ENCODE measurements at places on chromosomes 3 and 15. TPM values are rescaled to one million over a fixed set of nuclear protein-coding genes. Genes with fewer than 3 reads are reported as not detected.

GRCh38 chr3:18024715-18025114 is 282.3 kb upstream of the TBC1D5 start:
- no peak for DNase-seq

DNA sequence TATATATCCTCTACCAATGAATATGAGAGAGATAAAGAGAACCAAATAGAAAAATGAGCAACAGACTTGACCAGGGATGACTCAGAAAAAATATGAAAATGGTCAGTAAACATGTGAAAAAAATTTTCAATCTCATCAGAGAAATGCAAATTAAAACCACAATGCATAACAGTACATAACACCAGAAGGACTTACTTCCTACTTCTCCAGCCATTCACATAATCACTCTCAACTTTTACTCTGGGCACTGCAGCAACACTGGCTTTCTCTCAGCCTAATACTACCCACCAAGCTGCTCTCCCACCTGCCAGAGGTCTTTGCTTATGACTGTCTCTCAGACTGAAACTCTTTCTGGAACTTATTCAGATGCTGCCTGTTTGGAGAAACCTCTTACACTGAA is 49.4 kb downstream of the DPH6 start:
- no peak for DNase-seq

GRCh38 chr3:44880284-44880683 is 5.9 kb downstream of the TGM4 start:
- DNase-seq, result no peak

DNA sequence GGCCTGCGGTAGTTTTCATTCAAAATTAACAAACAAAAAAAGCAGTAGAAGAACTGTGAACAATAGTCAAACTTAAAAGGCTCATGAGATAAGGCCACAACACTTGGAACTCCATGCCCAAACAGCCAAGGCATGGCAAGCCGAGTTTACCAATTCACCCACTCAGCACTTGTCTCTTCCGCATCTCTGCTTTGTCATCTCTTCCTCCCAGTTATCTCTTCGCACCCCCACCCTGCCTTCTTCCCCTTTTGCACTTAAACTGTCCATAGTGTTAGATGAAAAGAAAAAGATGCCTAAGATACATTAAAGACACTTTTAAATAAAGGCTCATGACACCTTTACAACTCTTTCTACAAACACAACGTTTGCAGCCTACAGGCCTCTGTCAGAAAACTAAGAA is 11.1 kb downstream of the TLE3 start:
- no peak for DNase-seq

DNA sequence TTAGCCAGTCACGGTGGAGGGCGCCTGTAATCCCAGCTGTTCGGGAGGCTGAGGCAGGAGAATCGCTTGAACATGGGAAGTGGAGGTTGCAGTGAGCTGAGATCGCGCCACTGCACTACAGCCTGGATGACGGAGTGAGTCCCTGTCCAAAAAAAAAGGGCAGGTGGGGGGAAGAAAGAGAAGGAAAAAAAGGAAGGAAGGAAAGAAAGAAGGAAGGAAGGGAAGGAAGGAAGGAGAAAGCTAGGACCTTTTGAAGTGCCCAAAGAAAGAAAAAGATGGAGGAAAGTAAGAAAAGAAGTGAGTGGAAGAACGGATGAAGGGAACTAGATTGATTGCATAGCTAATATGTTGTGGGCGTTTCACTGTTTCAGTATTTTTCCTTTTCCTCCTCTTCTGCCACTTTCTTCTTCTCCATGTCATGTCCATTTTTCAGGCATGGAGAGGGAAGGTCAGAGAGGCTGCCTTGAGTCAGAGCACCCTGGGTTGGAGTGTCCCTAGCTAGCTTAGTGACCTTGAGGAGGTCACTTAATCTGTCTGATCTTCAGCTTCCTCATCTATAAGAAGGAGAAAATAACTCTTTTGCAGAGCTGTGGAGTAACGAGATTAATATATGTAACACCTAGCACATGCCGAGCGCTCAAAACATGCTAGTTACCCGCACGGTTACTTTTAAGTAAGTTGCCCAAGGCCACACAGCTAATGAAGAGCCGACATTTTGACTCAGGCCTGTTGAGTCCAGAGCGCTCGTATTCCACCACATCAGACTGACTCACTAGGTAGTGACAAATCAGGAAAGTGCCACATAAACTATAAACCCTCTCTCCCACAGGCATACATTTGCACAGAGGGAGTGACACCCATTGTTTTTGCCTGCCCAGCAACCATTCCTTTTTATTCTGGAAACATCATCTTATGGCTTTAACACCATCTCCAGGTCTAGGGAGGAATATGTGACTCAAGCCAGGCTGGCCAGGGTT is 42.2 kb downstream of the BHLHE40 start:
- no peak for DNase-seq

DNA sequence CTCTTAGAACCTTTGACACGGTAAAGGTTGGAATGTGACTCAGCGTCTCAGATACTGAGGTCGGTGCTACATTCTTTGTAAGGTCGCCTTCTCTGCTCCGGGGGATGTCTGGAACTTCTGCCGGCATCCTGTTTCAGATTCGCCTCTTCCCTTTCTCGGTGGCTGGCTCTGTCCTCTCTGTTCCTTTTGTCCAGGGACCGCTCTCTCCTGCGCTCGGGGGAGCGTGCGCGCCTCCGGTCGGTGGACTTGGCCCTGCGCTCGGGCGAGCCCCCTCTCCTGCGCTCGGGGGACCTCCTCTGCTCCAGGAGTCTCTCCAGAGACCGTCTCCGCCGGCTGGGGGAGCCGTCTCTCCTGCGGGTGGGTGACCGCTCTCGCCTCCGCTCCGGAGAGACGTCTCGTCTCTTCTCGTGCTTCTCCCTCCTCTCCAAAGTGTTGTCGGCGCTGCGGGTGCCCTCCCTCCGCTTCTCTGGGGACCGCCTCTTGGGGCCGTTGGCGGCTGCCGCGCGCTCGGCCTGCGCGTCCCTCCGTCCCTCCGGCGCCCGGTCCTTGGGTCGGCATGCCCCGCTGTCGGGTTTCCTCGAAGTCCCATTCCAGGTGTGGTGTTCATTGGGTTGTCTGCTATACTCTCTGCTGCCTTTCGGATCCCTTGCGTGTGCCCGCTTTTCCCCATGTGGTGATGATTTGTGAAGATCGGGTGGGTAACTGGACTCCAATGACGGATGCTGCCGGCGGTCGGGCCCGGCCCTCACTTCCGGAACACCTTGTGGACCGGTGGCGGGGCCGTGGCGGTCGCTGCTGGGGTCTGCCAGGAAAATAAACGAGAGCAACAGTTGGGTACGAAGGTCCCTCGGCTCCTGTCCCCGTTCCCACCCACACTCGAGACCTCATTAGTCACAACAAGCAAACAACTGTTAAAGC is 668.8 kb upstream of the ADAMTS9 start:
- no peak for DNase-seq

DNA sequence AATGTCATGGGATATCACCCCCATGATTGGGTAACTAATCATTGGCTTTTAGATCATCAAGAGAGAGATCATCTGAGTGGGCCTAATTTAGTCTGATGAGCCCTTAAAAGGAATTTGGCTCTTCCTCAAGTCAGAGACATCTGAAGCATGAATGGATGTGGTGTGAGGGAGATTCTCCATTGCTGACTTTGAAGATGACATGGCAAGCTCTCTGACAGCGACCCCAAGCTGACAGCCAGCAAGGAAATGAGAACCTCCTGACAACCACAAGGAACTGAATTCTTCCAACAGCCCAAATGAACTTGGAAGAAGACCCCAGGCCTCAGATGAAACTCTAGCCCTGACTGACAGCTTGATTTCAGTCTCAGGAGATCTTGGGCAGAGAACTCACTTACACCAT is 108.4 kb upstream of the SPATA12 start:
- DNase-seq, result no peak

GRCh38 chr3:29612536-29612935 is 331.7 kb downstream of the RBMS3 start:
- no peak for DNase-seq

DNA sequence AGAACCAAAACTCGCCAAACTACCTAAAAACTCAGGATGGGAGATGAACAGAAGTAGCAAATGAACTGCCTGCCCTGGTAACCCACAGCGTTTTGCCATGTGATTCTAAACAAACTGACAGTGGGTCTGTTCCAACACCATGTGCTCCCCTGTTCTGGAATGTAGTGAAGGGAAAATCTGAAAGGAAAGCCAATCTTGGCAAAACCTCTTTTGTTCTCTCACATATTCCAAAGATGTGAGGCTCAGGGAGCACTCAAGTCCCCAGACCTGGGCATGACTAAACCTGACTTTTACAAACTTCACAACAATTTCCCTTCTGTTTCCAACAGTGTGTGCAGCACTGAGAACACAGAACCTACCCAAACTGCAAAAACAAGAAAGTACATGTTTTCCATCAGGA is 116.1 kb downstream of the IMPG2 start:
- no peak for DNase-seq

DNA sequence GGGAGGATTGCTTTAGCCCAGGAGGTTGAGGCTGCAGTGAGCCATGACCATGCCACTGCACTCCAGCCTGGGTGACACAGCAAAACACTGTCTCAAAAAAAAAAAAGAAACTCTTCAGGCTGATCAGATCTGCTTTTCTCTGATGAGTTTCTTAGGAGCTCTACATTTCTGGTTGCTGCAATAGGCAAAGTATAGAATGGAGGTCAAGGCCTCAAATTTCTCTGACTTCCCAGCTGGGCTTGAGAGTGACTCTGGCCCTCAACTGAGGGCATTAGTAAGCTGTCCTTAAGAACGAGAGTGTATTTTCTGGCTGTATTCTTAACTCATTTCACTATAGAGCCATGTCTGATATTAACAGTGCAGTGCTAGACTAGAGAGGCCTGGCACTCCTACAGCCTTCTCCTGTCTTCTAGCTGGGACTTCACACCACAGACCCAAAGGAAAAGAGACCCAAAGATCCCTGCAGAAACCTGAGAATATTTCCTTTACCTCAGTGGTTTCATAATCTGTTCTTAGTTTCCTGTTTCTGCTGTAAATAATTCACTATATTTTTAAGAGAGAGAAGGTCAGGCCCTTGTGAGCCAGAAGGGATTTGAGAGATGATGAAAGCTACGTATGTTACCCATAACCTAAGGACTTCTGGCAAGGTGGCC is 2.0 kb upstream of the NR1I2 start:
- DNase-seq, result no peak

DNA sequence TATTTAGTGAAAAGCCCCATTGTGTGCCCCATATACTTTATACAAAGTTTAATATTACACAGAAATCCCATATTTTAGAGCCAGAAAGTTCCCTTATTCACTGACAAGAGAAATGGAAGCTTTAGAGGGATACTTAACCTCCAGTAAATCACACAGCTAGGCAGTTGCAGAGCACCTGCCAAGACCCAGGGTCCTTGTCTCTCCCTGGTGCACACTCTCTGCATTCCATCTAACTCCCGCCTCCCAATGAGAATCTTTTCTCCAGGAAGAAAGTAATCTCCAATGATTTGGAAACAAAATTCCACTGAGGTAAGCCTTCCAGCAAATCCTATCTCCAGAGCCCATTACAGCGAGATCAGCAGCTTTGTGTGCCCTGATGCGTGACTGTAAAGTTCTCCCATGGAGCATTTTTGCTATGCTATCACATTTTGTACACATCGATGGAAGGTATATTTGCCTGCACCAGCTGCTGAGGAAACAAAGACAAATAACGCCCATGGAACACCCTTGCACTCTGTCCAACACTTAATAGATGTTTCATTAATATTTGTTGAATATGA is 41.4 kb downstream of the ULK4 start:
- no peak for DNase-seq

- no peak for DNase-seq
Observed at GRCh38 chr15:65839354-65839901, 29.9 kb upstream of the RAB11A start.

DNA sequence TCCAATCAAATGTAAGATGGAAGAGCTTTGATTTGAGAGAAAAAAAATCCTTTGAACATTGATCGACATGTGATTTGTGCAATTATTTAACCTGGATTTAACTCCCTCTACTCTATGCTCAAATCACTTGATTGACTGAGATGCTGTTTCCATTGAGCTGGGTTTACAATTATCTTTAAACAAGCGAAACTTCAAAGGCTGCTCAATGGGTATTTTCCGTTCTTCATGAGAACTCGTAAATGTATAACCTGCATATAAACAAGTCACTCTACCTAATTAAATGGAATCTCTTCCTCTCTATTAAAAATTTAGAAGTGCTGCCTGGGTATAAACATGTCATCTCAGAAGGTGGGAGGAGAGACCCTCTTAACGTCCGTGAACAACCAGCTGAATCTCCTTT is 71.9 kb downstream of the ANXA2 start:
- no peak for DNase-seq

The EMC7 gene
- total RNA-seq, result 41.4 TPM

The TGM4 gene
- not detected for total RNA-seq

The CDCP1 gene
- 3.0 TPM for total RNA-seq

The LIPH gene
- 0.21 TPM for total RNA-seq

The COL6A5 gene
- not detected for total RNA-seq

The CPN2 gene
- not detected for total RNA-seq

The ZBED2 gene
- total RNA-seq, result not detected

The SACM1L gene
- total RNA-seq, result 52.3 TPM

The RPLP1 gene
- total RNA-seq, result 648 TPM

The CHRNA7 gene
- 1.3 TPM for total RNA-seq

The COL6A6 gene
- total RNA-seq, result 0.22 TPM

The OR5H2 gene
- not detected for total RNA-seq

The HDC gene
- 5.9 TPM for total RNA-seq

Data from tibial nerve (tissue), 4 donors.